ENCODE measurements at places on chromosomes 4 and X. TPM values are rescaled to one million over a fixed set of nuclear protein-coding genes. Genes with fewer than 3 reads are reported as not detected.

Gene SLC2A9
- total RNA-seq, result not detected

Gene AWAT2
- total RNA-seq, result not detected

Gene ODAPH
- 0.19 TPM for total RNA-seq

Gene ZNF141
- total RNA-seq, result 1.2 TPM

Gene FOXR2
- 8.1 TPM for total RNA-seq

Gene C1QTNF7
- not detected for total RNA-seq

Gene PITX2
- total RNA-seq, result 5.7 TPM

Gene RNF212
- not detected for total RNA-seq

Gene TMSB4X
- 7,364 TPM for total RNA-seq

Gene FRAS1
- total RNA-seq, result 1.8 TPM

Gene HPGD
- not detected for total RNA-seq

Gene TRAPPC2
- 9.7 TPM for total RNA-seq

Gene CDKL2
- total RNA-seq, result 0.02 TPM

Gene CC2D2A
- 16.3 TPM for total RNA-seq

Gene CD38
- total RNA-seq, result 0.02 TPM

Gene SEPSECS
- 4.7 TPM for total RNA-seq

Gene FAM184B
- not detected for total RNA-seq

Gene PLCXD1
- 7.7 TPM for total RNA-seq

Gene CLNK
- not detected for total RNA-seq

Gene UGT2B10
- total RNA-seq, result not detected

Gene CSN1S1
- total RNA-seq, result not detected

Gene ACOX3
- total RNA-seq, result 23.4 TPM

Gene SHOX
- 0.08 TPM for total RNA-seq

Gene NOX1
- total RNA-seq, result not detected

Gene RPL9
- total RNA-seq, result 5,734 TPM

Gene EDA
- total RNA-seq, result 1.1 TPM

Gene RENBP
- total RNA-seq, result not detected

Gene MAGEA1
- 153 TPM for total RNA-seq

Gene KIF4A
- 37.5 TPM for total RNA-seq

Gene LRP2BP
- total RNA-seq, result 0.39 TPM

Gene BMX
- not detected for total RNA-seq

Gene EDA2R
- total RNA-seq, result 3.9 TPM

Gene CSAG2
- total RNA-seq, result not detected

Gene DGKK
- not detected for total RNA-seq

Gene MYOZ2
- not detected for total RNA-seq

Gene MAP7D3
- total RNA-seq, result 17.9 TPM

Gene GPR143
- not detected for total RNA-seq

Gene ARHGAP24
- total RNA-seq, result 6.3 TPM

Gene F11
- total RNA-seq, result not detected

Gene MAGEA8
- total RNA-seq, result not detected

Gene XAGE2
- not detected for total RNA-seq

Gene SYNPO2
- 0.95 TPM for total RNA-seq

Gene AFM
- not detected for total RNA-seq

Gene PLAC8
- 18.2 TPM for total RNA-seq

Gene OTOP1
- total RNA-seq, result not detected

Gene ADGRG4
- not detected for total RNA-seq

All from H4 (cell line).